ENCODE measurements at places on chromosomes 13 and 19.
A peak's percentile ranks its signal among the peaks of the same experiment; 100 is the strongest.

DNA sequence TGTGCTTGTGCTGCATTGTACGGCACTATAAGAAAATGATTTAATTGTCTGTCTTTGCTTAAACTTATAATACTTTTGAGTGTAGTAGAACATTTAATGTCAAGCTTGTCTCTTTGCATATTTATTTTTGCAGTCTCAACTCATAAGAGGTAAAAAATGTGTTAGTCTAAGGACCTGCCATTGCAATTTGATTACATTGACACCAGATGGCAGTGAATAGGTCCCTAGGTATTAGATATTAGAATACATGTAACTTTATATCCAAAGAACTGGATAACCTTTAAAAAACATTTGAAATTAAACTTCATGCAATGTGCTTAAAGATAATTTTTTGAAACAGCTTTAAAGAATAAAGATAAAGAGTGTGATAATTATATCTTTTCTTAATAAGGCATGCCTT lies 1421.3 kb downstream of the OLFM4 start:
- peak; percentile 56 for DNase-seq

DNA sequence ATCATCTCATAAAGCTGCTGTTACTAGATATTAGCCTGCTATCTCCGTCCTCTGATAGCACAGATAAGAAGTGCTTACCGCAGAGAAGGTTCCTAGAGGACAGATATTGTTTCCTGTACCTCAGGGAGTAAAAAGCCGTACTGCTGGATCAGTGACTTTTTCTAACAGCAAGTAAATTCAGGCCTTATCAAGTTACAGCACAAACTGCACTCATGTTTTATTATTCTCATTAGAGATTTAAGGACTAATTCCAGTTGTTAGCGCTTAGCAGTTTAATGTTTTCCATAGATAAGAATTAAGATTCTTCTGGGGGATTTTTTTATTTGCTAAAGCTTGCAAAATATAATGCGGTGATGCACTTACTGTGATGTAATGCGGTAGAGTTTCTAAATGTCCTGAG lies 119.0 kb upstream of the OBI1 start:
- DNase-seq, result no peak

- peak; percentile 4 for DNase-seq
Measured at GRCh38 chr13:65540175-65540574, 1690.0 kb downstream of the PCDH9 start.

- DNase-seq, result no peak
Measured at GRCh38 chr13:34030782-34031181, 212.8 kb downstream of the RFC3 start.

- peak; percentile 28 for DNase-seq
Measured at GRCh38 chr19:17076543-17076991, 990 bp downstream of the MYO9B start.

- no peak for DNase-seq
Measured at GRCh38 chr13:33369073-33369472, 83.5 kb upstream of the STARD13 start.

- no peak for DNase-seq
Measured at GRCh38 chr13:112324116-112324515, 52.0 kb upstream of the SPACA7 start.

DNA sequence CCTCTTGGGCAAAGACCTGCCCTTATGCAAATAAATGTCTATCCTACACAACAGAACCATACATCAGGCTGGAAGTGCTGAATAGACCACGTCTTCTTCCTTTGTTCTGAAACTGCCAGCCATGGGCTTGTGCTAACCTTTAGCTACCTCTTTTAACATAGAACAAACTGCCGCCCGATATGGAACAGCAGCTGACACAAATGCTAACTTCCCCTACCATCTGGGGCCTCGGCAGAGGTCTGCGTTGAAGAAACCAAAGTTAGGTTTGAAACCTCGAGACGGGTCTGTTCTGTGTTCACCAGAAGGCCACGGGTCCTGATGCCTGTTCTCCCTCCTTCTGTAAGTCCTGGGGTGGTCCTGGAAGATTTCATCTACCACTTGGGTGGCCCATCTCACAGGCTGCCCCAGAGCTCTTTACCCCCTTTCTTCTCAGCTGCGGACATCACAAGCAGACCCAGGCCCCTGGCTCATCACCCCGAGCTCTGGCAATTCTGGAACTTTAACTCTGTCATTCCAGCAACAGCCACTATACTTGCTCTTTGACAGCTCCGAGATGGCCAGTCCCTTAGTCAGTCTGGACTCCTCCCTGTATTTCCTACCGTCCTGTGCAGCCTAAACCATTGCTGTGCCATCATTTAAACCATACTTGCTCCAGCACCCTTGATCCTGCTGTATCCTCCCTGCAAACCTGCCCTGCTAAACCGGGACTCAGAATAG lies 146.7 kb downstream of the USP12 start:
- no peak for DNase-seq

GRCh38 chr19:10424011-10424637 lies 3.8 kb downstream of the PDE4A start:
- DNase-seq, result peak; percentile 75

DNA sequence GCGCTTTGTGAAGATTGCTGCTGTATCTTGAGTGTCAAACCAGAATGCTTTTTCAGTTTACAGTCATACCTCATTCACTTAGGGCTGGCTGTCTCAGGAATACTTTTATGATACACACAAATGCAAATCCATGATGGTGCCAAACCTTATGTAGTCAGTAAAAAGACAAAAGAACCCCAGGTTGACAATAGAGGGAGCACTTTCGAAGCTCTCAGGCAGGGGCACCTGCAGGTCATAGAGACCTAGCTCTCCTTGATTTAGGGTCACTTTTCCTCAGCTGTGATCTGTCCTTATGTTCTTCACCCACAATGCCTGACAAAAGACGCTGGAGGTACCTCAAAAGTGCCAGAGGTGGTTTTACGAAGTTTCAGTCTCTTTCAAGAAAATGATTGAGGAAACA lies 172.2 kb downstream of the DNAJC15 start:
- peak; percentile 23 for DNase-seq

GRCh38 chr13:97484301-97484700 lies 50.3 kb downstream of the RAP2A start:
- DNase-seq, result no peak

DNA sequence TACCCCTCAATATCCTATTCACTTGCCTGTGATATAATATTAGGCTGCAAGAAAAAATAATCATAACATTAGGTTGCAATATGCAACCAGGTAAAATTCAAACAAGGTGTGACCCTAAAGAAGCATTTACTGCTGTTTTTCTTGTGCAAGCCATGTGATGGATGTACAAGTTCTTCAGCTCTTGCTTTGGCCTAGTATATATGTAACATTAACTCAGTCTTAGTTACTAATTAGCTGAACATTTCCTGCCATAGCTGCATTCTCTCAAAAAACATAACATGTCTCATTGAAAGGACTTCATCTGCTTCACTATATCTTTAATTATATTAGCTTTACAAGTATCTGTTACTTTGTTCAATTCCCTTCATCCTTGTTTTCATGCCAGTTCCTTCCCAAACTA lies 406.8 kb upstream of the HTR2A start:
- DNase-seq, result no peak

DNA sequence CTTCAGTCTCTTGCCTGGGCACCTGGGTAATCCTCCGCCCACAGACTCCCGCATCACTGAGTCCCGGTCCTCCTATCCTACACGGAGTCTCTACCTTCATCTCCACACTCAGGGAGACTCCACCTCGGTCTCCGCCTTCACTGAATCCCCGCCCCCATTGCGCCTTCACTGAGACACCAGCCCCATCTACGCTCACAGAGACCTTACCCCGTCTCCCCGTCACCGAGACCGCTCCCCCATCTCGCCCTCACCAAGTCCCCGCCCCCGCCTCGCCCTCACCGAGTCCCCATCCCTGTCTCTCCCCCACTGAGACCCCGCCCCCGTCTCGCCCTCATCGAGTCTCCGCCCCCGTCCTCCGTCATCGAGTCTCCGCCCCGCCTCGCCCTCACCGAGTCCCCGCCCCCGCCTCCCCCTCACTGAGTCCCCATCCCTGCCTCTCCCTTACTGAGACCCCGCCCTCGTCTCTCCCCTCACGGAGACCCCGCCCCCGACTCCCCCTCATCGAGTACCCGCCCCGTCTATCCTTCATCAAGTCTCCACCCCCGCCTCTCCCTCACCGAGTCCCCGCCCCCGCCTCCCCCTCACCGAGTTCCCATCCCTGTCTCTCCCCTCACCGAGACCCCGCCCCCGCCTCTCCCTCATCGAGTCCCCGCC lies 23.1 kb upstream of the ZNF846 start:
- DNase-seq, result peak; percentile 78

GRCh38 chr13:54018485-54018884 lies 989.9 kb downstream of the OLFM4 start:
- no peak for DNase-seq

- DNase-seq, result no peak
Measured at GRCh38 chr13:106212386-106213010, 323.0 kb downstream of the EFNB2 start.

DNA sequence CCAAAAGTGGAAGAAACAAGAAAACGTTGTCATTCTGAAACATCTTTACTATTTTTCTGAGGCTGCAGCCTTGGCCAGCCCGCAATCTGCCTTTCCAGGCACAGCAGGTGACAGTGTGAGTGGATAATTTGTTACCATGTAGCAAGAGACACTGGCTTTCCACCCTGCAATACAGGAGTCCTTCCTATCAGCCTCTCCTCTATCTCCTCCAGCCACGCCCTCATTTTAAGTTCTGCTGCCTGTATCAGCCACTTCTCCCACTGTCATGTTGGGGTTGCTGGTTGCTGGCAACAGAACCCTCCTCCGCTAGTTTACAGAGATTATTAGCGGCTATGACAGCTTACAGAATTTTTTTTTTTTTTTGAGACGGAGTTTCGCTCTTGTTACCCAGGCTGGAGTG lies 7.7 kb upstream of the LGALS7 start:
- no peak for DNase-seq

GRCh38 chr13:19927117-19927748 lies 31.3 kb upstream of the ZMYM2 start:
- peak; percentile 79 for DNase-seq

DNA sequence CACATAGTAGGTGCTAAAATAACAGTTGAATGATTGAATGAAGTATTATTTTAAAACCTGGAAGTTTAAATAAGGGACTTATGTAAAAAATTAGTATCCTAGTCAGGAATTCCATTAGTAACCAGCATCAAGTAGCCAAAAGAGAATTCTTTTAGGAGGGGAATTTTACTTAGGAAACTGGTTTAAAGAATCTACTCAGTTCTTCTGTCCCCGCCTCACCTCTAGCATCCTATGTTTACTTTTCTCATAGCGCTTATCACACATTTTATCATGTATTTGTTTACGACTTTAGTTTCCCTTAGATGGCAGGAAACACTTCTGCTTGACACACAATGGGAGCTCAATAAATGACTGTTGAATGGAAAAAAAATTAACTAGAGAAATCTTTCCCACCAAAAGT lies 229.0 kb downstream of the KLF5 start:
- DNase-seq, result peak; percentile 73

DNA sequence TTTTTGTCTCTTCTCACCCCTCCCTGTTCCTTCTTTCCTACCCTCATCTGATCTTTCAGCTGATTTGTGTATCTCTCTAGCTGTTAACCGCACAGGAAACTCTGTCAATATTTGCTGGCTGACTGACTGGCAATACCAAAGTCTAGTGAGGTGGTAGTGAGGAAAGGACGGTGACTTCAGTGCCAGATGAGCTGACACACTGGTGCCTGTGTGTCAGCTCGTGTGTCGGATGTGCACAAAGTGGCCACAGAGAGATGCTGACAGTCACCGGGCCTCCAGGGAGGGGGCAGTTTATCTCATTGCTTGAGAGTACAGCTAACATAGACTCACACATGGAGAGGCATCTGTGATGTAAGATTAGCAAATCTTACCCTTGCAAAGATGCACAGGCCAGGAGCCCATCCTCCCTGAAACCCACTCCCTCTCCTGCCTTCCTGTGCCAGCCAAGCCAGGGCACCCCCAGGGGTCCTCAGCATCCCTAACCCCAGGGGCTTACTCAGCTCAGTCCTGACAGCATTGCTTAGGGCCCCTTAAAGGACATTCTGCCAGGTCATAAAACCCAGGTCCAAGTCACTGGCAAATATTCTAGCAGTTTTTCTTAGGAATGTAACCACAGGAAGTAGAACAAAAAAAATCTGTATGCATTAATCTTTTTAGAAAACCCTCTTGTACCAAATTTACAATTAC lies 80.2 kb downstream of the SHISA2 start:
- DNase-seq, result no peak

DNA sequence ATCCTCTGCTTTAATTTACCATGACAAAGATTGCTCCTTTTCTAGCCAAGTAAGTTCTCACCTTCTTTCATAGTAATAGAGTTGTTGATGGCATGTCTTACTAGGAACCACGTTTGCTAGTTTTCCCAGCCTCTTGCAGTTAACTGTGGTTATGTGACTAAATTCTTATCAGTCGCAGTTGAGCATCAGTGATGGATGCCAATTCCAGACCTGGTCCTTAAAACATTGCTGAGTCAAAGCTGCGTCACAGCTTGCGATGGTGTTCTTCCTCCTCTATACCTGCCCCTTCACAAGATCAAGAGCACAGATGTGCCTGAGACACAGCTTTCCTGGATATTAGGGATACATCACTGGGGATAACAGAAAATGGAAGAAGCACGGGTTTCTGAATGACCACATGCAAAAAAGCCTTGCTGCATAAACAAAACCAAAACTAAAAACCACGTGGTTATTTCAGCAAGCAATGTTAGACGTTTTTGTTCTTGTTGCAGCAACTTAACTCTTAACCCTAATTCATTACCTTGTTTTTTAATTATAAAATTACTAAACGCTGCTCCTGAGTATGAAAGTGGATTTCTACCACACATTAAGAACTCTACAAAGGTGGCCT lies 97.6 kb upstream of the DACH1 start:
- no peak for DNase-seq

DNA sequence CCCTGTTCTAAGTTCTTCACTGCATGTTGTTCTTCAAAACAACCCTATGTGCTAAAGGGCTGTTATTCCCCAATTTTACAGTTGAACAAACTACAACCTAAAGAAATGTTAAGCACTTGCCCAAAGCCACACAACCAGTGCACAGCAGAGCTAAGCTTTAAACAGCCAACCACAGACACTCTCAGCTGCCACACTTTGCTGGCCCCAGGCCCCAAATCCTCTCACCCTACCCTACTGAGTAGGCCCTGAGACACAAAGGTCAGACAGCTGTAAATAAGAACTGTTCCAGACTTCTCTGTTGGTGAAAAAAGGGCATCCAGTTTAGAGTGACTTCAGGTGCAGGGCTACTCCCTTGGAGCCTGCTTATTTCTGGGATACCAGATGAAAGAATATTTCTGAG lies 30.0 kb downstream of the GRIK5 start:
- no peak for DNase-seq
